ENCODE measurements at places on chromosomes 12 and 14. TPM values are rescaled to one million over a fixed set of nuclear protein-coding genes. Genes with fewer than 3 reads are reported as not detected.

The SUPT16H gene
- 59.1 TPM for total RNA-seq

The STXBP6 gene
- 13.2 TPM for total RNA-seq

The DDN gene
- not detected for total RNA-seq

The RDH12 gene
- total RNA-seq: not detected

The METTL1 gene
- total RNA-seq: 7.0 TPM

The NANOG gene
- not detected for total RNA-seq

The MANSC1 gene
- 1.8 TPM for total RNA-seq

The WNT5B gene
- 28.5 TPM for total RNA-seq

The SYT10 gene
- not detected for total RNA-seq

The ACOT6 gene
- total RNA-seq: not detected

The KRT85 gene
- total RNA-seq: not detected

The PPFIBP1 gene
- total RNA-seq: 70.1 TPM

The SCNN1A gene
- 0.15 TPM for total RNA-seq

The SIX6 gene
- not detected for total RNA-seq

The P2RX2 gene
- total RNA-seq: not detected

The KCNC2 gene
- total RNA-seq: under 0.01 TPM

The RAD9B gene
- total RNA-seq: not detected

The TPH2 gene
- total RNA-seq: not detected

The ABCC9 gene
- total RNA-seq: 21.8 TPM

The TCL1B gene
- total RNA-seq: not detected

The CPNE6 gene
- not detected for total RNA-seq

The GPR162 gene
- total RNA-seq: 4.3 TPM

The PROX2 gene
- not detected for total RNA-seq

The PTPRO gene
- total RNA-seq: 1.2 TPM

The KRT82 gene
- not detected for total RNA-seq

The ADAM21 gene
- 0.75 TPM for total RNA-seq

The SMARCD1 gene
- total RNA-seq: 10.4 TPM

The RFX4 gene
- total RNA-seq: not detected

The TTC6 gene
- total RNA-seq: not detected

The IGF1 gene
- not detected for total RNA-seq

The CACNA2D4 gene
- total RNA-seq: not detected

The ADAM20 gene
- total RNA-seq: 0.68 TPM

The TMPRSS12 gene
- total RNA-seq: not detected

The PRPH gene
- 1.5 TPM for total RNA-seq

The RNU4-1 gene
- total RNA-seq: 55.9 TPM

The GNB3 gene
- total RNA-seq: 1.7 TPM

The TBC1D30 gene
- 0.08 TPM for total RNA-seq

The PLA2G1B gene
- not detected for total RNA-seq

The OR6C2 gene
- total RNA-seq: not detected

The NRIP2 gene
- total RNA-seq: not detected

All from smooth muscle cell of the coronary artery (primary cell).